ENCODE measurements at places on chromosomes 4 and X. TPM values are rescaled to one million over a fixed set of nuclear protein-coding genes. Genes with fewer than 3 reads are reported as not detected.

Gene SULT1B1
- 13.7 TPM for total RNA-seq

Gene USP17L28
- total RNA-seq: not detected

Gene GLUD2
- total RNA-seq: 0.68 TPM

Gene GC
- total RNA-seq: not detected

Gene KLHL8
- total RNA-seq: 68.0 TPM

Gene CSAG1
- total RNA-seq: not detected

Gene SCD5
- 16.0 TPM for total RNA-seq

Gene AR
- 2.7 TPM for total RNA-seq

Gene HTRA3
- 6.8 TPM for total RNA-seq

Gene POU4F2
- total RNA-seq: not detected

Gene LANCL3
- total RNA-seq: not detected

Gene SGMS2
- total RNA-seq: 83.4 TPM

Gene STATH
- not detected for total RNA-seq

Gene BEX5
- total RNA-seq: 0.30 TPM

Gene MAGEH1
- total RNA-seq: 19.8 TPM

Gene CT45A2
- total RNA-seq: not detected

Gene BEND2
- total RNA-seq: not detected

Gene UBA6
- total RNA-seq: 107 TPM

Gene AMTN
- 1.1 TPM for total RNA-seq

Gene COL25A1
- total RNA-seq: 0.15 TPM

Gene FHIP1A
- total RNA-seq: under 0.01 TPM

Gene ZNF630
- total RNA-seq: 1.5 TPM

Gene IL13RA2
- 2.3 TPM for total RNA-seq

Gene MAGEA8
- not detected for total RNA-seq

Gene MYL5
- 26.9 TPM for total RNA-seq

Gene HEPH
- total RNA-seq: 99.5 TPM

Gene ABLIM2
- 0.12 TPM for total RNA-seq

Gene CORIN
- total RNA-seq: 0.12 TPM

Gene AREG
- total RNA-seq: 0.47 TPM

Gene ITM2A
- not detected for total RNA-seq

Gene GPR119
- not detected for total RNA-seq

Gene IL15
- 6.9 TPM for total RNA-seq
